ENCODE measurements at places on chromosomes 3 and 15.
A peak's percentile ranks its signal among the peaks of the same experiment; 100 is the strongest.

- DNase-seq, result no peak
Observed at GRCh38 chr3:42991341-42992315, 12.5 kb downstream of the GASK1A start.

DNA sequence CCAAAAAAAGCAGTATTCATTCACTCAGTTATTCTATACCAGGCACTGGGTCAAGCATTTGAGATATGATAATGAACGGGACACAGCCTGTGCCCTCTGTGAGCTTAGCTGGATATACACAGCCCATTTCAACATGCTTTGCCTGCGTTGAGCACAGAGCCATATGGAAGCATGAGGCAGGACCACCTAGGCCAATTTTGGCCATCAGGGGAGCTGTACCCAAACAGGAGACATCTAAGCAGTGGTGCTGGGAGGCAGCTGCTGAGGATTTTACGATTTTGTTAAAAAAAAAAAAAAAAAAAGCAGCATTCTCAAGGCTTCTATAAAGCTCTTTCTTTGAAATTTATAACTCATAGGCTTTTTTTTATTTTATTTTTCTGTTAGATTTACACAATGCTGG, 87.2 kb upstream of the SLC2A2 start:
- no peak for DNase-seq

DNA sequence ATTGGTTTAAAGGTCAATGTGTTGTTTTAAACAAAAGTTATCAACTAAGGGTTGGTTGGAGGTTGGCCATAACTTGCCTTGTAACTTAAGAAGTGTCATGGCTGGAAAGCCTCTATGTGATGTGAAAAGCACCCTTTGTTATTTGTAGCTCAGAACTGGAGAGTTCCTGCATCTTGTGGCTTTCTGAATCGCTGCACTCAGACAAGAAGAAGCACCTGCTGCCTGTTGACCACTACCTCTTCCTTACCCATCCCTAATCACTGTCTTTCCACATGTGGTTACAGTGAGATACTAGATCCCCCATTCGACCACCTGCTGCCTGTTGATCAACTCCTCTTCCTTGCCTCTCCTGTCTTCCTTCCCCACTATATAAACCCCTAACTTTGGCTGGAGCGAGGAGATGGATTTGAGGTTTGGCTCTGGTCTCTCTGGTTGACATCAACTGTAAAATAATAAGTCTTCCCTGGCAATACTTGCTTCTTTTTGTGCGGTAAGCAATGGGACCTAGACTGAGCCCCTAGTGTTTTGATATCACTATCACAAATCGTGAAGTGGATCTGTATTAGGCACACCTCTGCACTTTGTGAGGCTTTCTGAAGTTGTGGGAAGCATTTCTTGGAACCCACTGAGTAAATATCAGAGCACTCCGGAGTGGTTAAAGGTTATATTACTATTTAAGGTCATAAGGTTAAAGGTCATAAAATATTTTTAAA, 13.8 kb downstream of the RPL39L start:
- no peak for DNase-seq

GRCh38 chr3:101941318-101942040, 92.2 kb downstream of the NFKBIZ start:
- DNase-seq, result no peak

GRCh38 chr15:89378296-89379151, 43.9 kb upstream of the POLG start:
- no peak for DNase-seq

DNA sequence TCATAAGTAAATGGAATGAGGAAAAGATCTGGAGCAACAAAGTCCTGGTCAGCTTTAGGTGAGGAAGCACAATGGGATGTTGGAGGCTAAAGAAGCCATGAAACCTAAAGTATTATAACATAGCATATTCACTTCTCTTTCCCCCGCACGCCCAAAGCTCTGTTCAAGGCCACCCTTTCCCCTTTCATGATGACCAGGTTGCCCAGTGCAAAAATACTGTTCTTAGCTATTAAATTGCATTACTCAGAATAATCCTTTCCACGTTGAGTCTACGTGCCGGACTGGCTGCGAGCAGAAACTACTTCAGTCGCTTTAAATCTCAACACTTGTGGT, 589 bp upstream of the MAPKBP1 start:
- no peak for DNase-seq

- no peak for DNase-seq
Observed at GRCh38 chr15:42735382-42736165, 1.4 kb downstream of the CDAN1 start.

GRCh38 chr3:177211503-177212277, 14.4 kb upstream of the TBL1XR1 start:
- no peak for DNase-seq

DNA sequence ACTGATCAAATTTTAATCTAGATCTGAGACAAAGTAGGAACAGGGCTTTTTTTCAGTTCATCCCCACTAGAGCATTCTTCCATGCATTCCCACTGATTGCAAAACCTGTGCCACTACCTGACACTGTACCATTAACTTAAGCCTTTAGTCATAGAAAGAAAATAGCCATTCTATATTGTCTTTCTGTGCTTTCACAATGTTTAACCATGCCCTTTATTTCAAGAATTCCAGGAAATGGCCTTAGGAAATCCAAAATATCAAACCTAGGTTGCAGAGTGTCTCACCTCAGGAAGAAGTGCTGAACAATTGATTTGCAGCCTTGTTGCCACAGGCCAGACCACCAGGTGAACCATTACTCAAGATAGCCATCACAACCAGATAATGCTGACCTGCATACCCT, 56.2 kb upstream of the TGFBR2 start:
- no peak for DNase-seq

DNA sequence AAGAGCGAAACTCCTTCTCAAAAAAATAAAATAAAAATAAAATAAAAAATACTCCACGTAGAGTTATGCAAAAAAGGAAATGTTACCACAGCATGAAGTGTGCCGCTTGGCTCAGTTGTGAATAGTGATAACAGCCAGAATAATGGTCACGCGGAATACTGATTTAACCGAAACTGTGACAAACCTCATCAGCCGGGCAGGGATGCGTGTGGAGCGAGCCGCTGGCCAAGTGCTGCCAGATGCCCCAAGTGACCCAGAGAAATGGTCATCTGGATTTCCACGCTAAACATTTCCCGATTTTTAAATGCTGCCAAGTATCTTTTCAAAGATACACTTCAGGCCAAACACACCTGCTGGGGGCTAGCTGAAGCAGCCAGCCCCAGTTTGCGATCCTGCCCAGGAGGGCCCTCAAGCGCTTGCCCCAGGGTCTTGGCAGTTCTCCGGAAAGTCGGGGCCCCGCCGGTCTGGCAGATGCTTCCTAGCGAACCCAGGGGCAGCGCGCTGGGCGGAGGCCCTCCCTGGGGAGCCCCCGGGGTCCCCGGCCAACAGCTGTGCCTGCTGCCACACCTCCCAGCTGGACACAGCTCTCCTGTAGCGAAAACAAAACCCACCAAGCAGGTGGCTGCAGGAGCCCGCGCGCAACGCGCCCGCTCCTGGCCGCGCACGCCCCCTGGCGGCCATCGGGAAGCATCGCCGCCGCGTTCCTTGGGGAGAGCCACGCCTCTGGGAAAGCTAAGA, 35.1 kb downstream of the CMTM6 start:
- peak; percentile 58 for DNase-seq

GRCh38 chr15:84826369-84826823, 9.2 kb downstream of the ALPK3 start:
- DNase-seq, result no peak

GRCh38 chr15:39061952-39062464, 497.4 kb upstream of the RASGRP1 start:
- DNase-seq, result no peak

GRCh38 chr3:192802957-192803899, 75.9 kb upstream of the FGF12 start:
- DNase-seq, result no peak

GRCh38 chr3:16810593-16811367, 74.0 kb upstream of the PLCL2 start:
- no peak for DNase-seq

GRCh38 chr3:36842275-36842674, 77.9 kb upstream of the DCLK3 start:
- DNase-seq, result no peak
